ENCODE measurements at places on chromosomes 11 and 22. TPM values are rescaled to one million over a fixed set of nuclear protein-coding genes. Genes with fewer than 3 reads are reported as not detected.

DNA sequence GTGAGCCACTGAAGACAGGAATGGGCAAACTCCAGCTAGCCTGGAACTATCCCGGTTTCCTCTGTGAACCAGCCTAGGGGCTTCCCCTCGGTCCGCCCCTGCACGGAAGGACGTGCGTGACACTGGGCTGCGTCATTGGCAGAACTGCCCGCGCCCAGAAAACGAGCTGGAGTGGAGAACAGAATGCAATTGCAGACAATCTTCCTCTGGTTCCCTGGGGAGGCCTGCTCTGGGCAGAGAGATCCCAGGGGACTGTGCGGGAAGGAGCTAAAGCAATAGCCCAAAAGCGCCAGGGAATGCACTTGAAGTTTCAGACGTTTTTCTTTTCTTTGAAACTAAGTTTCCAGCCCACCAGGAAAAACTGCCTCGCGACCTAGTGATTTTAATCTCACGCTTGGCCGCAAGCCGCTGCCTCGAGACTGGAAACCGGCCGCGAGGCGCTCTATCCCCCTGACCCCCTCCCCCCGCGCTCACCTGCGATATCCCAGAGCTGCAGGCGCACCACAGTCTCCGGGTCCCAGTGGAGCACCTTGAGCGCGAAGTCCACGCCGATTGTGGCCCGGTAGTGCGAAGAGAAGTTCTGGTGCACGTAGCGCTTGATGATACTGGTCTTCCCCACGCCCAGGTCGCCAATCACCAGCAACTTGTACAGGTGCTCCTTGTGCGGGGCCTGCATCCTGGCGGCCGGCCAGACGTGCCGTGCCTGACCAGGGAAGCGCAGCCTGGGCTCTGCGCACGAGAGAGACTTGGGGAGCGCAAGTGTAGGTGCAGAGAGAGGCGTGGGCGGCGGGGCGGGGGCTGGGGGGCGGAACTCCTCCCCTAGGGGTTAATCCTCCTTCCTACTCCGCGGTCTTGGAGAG lies at the start of gene RAB38:
Gene RAB38, minus strand, starts transcription at position 735 of the 860 bp plus-strand sequence. Its CDS starts 59 bp downstream, at position 676.
- peak within 1 kb of the TSS; percentile 7 for H3K4me3 ChIP-seq
- DNase-seq, result peak; percentile 86
- H3K27me3 ChIP-seq, result no peaks in the 10 kb centered on the region
- peak within 1 kb of the TSS; percentile 89 for H3K27ac ChIP-seq

DNA sequence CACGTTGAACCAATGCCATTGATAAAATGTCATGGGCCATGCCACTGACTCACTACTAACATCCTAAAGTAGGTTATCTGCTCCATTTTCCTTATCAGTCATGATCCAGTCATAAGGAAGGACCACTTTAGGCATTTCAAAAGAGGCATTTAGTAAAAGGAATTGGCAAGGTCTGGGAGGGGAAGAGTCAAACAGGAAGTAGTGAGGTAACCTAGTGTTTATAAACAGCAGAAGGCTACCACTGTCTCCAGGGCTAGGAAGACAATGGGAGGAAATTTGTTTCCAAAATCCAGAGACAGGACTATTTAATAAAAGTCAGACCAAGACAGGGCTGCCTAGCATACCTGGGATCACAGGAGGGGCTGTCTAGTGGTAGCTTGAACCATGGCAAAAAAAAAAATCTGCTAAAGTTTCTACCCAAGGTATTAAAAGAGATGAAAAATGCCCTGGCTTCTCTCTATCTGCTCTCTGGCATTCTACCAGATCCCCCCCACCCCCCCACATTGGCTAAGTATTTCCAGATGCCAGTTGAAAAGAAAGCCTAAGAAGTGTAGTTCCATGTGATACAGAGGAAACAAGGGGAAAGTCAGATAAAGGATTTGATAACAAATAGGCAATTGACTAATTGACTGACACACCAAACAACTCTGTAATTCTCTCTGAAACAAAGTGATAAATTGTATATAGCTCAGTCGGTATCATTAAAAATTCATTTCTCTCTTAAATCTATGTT lies 50.4 kb upstream of the C11orf87 start:
- H3K27ac ChIP-seq, result no peak overlapping the region
- no peaks in the 10 kb centered on the region for H3K36me3 ChIP-seq
- no peak for DNase-seq
- H3K4me1 ChIP-seq, result peaks cover 6% of the 10 kb centered on the region

DNA sequence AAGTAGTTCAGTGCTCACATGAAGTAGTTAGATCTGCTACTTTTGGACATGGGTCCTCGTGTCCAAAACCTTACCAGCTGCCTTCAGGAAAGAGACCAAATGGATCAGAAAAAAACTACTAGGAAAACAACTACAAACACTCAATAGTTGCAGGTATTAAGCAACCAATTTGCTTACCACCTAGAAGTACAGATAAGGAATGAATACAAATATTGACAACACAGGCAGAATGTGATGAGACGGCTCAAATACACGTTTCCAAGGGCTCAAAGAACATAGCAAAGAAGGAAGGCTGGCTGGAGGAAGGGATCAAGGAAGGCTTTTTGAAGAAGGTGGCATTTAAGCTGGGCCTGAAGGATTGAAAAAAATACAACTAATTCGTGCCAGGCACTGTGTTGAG lies 41.8 kb downstream of the NRXN2 start:
- no peak for DNase-seq
- no peaks in the 10 kb centered on the region for H3K36me3 ChIP-seq
- no peak overlapping the region for H3K4me3 ChIP-seq

GRCh38 chr22:32323513-32324164 lies 34.0 kb upstream of the RFPL3 start:
- no peaks in the 10 kb centered on the region for H3K4me1 ChIP-seq
- H3K4me3 ChIP-seq, result no peak overlapping the region
- no peaks in the 10 kb centered on the region for H3K27me3 ChIP-seq
- no peak overlapping the region for H3K27ac ChIP-seq
- DNase-seq, result peak; percentile 30
- H3K36me3 ChIP-seq, result no peaks in the 10 kb centered on the region

APOBEC3B gene
- total RNA-seq, result 1.5 TPM

KCNJ11 gene
- 1.2 TPM for total RNA-seq

MRGPRX3 gene
- total RNA-seq, result not detected
